Stimulated activated CD4-positive, alpha-beta T cell treated with anti-CD3 and anti-CD28 coated beads, Interleukin-4, amount 100 ng/mL, for 1 hour (primary cell): ENCODE measurements at places on chromosomes 12 and 14.

GRCh38 chr12:4278329-4279197 is 5.0 kb downstream of the CCND2 start:
- DNase-seq: no peak

DNA sequence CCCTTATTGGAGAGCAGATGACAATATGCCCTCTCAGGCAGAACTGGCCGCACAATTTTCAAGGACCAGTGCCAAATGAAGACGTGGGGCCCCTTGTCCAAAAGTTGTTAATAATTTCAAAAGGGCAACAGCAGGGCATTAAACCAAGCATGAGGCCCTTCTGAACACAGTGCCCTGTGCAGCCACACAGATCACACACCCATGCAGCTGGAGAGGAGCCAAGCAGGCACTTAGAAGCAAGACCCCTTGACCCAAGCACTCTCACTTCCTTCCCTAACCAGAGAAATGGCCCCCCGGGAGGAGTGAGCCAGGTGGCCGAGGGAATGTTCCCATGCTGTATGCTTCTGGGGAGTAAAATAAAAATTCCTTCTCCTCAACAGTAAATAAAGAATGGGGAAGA is 114.0 kb upstream of the TMPO start:
- DNase-seq: no peak

DNA sequence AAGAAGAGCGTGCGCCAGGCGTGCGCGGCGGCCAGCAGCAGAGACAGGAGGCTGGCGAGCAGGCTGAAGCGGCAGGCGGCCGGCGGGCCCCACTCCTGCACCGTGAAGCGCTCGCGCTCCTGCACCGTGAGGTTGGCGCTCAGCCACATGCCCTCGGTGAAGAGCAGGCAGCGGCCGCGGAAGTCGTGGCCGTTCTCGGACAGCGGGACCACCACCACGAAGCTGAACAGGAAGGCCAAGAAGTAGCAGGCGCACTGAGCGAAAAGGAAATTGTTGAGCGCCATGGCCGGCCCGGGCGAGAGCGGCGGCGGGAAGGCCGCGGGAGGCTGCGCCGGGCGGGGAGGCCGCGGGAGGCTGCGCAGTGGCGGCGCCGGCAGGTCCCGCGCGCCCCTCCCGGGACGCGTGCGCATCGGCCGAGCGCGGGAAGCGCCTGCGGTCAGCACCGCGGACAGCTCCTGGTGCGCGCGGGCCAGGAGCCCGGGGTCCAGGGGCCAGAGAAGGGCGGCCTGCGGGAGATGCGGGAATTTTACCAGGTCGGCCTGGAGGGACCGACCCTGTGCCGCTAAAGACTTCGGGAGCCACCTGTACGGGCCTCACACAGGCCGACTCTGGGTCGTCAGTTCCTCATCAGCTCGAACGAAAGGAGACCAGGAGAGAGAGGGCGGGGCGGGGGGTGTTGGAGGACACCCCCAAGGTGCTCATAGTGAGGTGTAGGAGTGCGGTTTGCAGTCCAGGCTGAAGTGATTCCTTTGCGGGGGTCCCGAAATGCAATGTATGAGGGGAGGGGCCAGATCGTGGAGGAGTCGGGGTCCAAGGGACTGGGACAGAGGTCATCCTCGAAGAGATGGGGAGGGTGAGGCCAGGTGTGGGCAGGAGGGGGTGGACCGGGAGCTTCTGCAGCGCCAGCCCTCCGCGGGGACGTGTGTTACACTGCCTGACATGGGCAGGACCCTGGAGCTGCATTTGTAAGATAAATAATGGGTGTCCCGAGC is at the start of gene TMEM179:
TSS of gene TMEM179 (minus strand) at position 315 of the 992 bp plus-strand sequence. CDS start at position 284, 31 bp downstream.
- no peak for DNase-seq

- DNase-seq: no peak
Measured at GRCh38 chr12:132724506-132725241, 14.0 kb downstream of the PGAM5 start.

DNA sequence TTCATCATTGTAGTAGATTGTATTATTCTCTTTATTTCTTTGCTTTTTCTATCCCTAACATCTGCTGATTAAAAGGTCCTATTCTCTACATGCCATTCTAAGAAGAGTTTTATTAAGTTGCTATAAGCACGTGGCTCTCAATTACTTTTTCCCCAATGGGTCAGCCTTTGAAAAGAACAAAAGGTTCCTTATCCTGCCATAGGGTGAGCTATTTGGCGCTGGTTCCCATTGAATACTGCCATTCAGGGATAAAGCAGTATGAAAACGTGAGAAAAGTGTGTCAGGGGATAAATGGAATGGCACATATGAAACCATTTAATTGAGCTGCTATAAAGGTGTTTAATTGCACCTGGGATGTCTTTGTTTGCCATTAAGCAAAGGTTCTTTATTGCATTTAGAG is 80.9 kb downstream of the SYNE2 start:
- DNase-seq: no peak

- DNase-seq: no peak
Measured at GRCh38 chr14:74647678-74648461, 35.8 kb upstream of the LTBP2 start.

- DNase-seq: no peak
Measured at GRCh38 chr14:102229739-102230092, 75.2 kb downstream of the MOK start.

DNA sequence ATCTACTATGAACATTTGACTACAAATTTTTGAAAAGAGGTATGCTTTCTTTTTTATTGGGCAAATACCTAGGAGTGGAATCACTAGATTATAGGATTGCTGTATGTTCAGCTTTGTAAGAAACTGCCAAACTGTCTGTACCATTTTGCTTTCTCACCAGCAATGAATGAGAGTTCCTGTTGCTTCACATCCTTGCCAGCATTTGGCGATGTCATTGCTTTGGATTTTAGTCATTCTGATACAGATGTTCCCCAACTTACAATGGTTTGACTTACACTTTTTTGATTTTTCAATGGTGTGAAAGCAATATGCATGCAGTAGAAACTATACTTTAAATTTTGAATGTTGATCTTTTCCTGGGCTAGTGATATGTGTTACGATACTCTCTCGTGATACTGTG is 328.7 kb downstream of the RAD51B start:
- no peak for DNase-seq

GRCh38 chr12:108884116-108885012 is 4.5 kb downstream of the DAO start:
- DNase-seq: peak; percentile 67

DNA sequence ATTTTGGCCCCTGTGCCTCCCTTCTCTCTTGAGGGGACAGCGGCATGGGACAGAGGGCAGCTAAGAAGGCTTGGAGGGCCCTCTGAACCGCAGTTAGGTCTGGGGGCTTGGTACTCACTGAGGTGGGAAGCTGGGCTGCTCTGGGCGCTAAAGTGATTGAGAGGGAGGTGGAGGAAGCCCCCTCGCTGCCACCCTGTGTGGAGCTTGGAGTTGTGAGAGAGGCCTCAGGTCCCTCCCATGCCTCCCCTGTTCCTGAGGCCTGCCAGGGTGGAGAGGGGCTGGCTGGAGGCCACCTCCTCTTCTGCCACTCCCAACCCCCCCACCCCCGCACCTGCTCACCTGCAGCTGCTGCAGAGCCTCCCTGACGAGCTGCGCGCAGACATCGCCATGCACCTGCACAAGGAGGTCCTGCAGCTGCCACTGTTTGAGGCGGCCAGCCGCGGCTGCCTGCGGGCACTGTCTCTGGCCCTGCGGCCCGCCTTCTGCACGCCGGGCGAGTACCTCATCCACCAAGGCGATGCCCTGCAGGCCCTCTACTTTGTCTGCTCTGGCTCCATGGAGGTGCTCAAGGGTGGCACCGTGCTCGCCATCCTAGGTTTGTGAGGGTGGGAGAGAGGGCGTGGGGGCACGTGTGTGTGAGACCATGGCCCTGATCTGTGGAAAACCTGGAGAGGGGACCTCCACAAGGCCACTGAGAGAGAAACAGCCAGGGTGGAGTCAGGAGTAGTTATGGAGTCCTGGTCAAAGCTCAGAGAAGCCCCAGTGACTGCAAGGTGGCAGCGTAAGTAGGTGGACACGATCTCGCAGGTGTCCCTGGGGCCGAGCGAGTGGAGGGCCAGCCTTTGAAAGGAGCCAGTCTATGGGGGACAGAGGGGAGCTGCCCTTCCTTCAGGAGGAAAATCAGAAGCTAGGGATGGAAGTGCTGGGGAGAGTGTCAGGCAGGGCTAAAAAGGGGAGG is 11.2 kb downstream of the KCNH3 start:
- no peak for DNase-seq

DNA sequence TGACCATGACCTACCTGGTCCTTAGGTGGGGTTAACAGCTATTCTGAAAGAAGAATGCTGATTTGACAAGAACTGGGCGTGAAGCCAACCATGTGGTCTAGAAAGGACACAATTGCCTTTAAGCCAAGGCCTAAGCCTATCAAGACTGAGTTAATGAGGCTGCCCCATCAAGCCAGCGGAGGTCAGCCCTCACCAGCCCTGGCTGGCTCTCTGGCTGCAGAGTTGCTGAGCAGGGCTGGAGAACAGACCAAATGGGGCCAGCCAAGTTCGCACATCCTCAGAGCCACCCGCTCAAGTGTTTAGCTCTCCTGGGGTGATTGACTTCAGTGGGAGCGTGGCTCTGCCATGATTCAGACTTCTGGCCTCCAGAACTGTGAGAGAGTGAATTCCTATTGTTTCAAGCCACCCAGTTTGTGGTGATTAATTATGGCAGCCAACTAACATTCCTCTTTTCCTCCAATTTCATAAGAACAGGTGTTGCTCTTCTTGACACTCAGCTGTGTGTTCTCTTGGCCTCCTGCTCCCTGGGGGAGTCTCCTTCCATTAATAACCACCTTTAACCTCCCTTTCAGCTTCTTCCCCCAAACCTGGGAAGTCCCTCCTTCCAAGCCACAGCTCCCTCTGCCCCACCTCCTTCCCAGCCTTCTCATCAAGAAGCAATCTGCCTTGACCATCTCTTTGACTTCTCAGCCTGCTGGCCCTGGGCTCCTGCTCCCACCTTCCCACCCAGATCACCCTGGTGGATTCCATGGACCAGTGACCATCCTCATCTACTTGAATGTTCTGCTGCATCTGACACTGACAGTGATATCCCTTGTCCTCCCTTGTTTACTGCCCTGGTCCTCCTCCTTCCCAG is 5.3 kb upstream of the SERPINA5 start:
- no peak for DNase-seq

DNA sequence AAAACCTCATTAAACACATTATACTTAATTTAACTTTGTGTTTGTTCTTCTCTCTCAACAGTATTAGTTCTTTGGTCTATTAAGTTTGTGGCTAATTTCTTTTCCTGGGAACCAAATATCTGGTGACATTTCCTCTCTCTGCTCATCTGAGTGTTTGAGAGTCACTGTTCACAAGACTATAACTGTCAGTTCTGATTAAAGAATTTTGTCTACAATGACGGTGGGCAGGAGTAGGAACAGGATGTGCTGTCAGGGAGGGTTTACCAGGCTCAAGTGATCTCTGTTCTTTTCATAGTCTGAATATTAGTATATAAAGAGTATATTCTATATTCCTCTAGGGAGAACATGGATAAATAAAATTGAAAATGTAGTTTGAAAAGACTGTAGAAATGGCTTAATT is 92.9 kb downstream of the ALG10B start:
- no peak for DNase-seq

DNA sequence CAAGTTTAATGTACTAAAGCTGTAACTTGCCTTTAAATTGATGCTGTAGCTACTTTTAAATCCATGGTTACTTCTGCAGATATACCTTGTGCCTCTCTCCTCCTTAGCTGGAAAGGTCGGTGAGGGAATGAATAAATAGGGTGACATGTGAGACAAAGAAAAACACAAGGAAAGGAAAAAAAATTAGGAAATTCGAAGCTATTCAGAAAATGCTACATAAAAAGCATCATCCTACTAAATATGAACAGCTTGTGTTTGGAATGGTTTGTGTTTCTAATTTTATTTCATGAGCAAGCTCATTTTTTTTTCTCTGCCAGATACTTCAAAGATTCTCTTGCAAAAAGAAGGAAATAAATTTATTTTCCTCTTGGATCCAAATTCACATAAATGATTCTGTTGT is 186.3 kb upstream of the NUDT4 start:
- DNase-seq: no peak

GRCh38 chr14:101495284-101495683 is 66.0 kb upstream of the DIO3 start:
- no peak for DNase-seq
